CD4-positive, alpha-beta T cell treated with Interleukin-2 at 100 ng/mL for 4 hours (primary cell): ENCODE measurements at places on chromosomes 7 and 10.

DNA sequence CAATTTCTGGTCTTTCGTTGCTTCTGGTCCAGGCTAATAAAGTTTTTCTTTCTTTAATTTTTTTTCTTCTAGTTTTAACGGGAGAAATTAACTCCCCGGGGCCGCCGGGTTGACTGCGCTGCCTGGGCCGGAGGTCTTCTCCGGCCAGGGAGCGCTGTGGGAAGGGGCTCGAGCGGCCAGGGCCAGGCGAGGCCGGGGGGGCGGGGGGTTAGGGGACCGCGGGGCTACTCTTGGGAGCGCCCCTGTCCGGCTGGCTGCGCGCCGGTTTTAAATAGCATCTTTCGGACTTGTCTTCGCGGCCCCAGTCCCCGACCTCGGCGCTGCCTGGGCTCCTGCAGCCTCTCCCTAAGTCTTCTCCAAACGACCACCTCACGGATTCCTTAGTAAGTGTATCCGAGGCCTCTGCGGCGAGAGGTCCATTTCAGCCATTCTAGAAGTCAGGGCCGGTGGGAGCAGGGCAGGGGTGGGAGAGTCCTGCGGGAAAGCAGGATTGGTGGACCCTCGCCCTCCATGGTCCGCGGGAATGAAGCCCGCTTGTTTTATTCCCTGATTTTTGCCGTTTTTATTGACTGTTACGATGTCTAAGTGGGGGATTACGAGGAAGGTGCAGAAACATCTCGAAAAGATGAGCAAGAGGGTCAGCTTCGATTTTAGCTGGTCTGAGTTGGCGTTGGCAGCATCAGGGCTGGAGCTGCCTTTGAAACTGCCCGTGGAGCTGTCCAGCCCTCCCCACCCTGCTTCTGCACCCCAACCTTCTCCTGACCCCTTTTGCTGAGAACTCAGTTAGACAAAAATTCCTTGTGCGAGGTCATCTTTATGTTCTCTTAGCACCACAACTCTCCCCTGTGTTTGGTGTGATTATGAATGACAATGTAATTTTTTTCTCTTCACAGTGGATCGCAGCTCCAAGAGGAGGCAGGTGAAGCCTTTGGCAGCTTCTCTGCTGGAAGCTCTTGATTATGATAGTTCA lies 555 bp downstream of the PHF14 start:
- DNase-seq: no peak

DNA sequence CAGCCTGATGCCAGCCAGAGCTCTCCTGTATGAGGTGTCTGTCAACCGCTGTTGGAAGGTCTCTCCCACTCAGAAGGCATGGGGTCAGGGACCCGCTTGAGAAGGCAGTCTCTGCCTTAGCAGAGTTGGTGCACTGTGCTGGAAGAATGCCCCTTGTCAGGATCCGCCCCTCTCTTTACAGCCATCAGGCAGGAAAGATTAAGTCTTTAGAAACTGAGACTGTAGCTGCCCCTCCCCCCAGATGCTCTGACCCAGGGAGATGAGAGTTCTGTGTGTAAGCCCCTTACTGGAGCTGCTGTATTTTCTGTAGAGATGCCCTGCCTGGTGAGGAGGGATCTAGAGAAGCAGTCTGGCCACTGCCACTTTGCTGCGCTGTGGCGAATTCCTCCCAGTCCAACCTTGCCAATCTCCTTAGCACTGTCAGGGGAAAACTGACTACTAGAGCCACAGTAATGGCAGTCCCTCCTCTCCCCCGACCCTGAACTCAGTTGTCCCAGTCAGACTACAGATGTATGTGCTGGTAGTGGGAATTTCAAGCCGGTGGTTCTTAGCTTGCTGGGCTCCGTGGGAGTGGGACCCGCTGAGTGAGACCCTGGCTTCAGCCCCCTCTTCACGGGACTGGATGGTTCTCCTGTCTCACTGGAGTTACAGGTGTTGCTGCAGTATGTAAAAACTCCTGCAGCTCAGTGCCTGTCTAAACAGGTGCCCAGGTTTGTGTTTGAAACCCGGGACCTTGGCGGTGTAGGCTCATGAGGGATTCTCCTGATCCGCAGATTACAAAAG lies 285.5 kb upstream of the ZWINT start:
- no peak for DNase-seq

GRCh38 chr7:96080027-96080426 lies 241.9 kb downstream of the SLC25A13 start:
- DNase-seq: no peak

- DNase-seq: no peak
These were observed 170.4 kb upstream of the NRG3 start for GRCh38 chr10:81704596-81704995.

DNA sequence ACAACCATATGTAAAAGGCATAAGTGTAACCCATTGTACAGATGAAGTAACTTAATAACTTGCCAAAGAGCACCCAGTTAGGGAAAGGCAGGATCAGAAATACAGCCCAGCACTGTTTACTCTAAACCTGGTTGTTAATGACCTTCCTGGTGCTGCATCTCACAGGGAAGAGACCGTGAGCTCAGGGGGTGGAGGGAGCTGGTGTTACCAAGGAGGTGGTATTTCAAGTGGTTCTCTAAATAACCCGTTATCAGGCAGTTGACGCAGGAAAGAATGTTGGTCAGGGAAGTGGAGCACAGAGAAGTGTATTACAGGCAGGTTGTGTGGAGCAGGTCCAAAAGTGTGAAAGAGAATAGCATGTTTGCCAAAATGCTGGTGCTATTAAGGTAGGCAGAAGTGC lies 4.4 kb upstream of the ST7 start:
- no peak for DNase-seq

- no peak for DNase-seq
These were observed 7.4 kb downstream of the TAS2R40 start for GRCh38 chr7:143229054-143229790.

- no peak for DNase-seq
These were observed 281.7 kb downstream of the PHTF2 start for GRCh38 chr7:78080241-78080640.

DNA sequence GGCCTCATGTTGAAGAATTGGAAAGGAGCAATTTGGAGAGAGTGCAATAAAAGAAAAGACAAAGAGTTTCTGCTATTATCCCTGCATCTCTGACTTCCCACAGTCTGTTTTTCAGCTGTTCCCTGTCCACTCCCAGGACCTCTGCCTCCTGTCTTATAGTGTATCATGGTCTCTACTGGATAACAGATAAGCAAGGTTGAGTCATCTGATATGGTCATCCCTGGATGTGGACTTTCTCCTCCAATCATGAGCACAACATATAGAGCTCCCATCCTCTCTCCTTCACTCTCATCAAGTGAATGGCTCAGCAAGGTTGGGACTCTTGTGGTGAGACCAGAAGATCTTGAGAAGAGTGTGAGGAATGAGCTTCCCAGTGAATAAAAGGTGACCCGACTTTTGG lies 123.1 kb downstream of the PLCE1 start:
- DNase-seq: no peak

DNA sequence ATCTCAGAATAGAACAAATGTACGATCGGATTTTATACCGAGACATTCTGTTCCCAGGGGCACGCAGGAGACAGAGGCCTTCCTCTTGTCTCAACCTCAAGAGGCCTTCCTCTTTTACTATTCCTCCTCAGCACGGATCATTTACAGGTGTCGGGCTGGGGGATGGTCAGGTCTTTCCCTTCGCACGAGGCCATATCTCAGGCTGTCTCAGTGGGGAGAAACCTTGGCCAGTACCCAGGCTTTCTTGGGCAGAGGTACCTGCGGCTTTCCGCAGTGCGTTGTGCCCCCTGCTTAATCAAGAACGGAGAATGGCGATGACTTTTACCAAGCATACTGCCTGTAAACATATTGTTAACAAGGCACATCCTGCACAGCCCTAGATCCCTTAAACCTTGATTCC lies 44.2 kb downstream of the FANK1 start:
- no peak for DNase-seq

DNA sequence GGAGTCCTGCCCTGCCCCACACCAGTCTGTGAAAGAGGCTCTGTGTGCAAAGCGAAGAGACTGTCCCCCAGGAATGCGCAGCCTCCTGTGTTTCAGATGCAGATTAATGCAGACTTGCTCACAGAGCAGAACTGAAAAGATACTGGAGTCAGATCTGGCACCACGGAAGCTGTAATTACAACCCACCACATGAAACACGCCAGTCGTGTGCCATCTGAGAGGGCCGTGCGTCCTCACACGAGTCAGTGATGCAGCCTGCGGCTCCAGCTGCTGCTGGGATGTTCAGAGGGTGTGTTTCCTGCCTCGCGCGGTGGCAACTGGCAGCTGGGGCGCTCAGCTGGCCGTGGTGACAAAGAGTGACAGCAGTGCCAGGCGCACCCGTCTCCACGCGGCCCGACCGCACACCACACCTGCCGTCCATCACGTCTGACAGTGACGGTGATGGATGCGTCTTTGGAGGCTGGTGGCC lies 50.0 kb downstream of the NKX6-2 start:
- no peak for DNase-seq
